ENCODE measurements at places on chromosomes 1 and 21. TPM values are rescaled to one million over a fixed set of nuclear protein-coding genes. Genes with fewer than 3 reads are reported as not detected.

DIO1 gene
- total RNA-seq: not detected

MSH4 gene
- total RNA-seq: 0.34 TPM

CRABP2 gene
- not detected for total RNA-seq

LMNA gene
- total RNA-seq: 945 TPM

PYHIN1 gene
- total RNA-seq: not detected

FOXD2 gene
- total RNA-seq: under 0.01 TPM

PDPN gene
- total RNA-seq: 65.0 TPM

SPRR4 gene
- total RNA-seq: not detected

AMY1B gene
- not detected for total RNA-seq

TMEM79 gene
- 1.7 TPM for total RNA-seq

FCGR2B gene
- total RNA-seq: not detected

ADAMTS4 gene
- total RNA-seq: 38.9 TPM

ANGEL2 gene
- total RNA-seq: 40.9 TPM

AGMAT gene
- total RNA-seq: 1.2 TPM

FOXD3 gene
- not detected for total RNA-seq

DNA sequence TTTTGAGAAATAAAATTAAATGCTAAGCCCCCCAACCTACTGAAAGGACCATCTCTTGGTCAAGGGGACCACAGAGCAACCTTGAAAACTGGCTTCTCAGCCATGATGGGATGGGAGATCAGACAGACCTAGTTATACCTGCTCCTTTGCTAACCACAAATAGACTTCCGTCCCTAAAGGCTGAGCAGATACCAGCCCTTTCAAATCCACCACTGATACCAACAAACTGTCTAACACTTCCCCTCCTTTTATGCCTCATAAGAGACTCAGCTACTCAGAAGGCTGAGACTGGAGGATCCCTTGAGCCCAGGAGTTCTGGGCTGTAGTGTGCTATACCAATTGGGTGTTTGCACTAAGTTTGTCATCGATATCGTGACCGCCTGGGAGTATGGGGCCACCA, 407.3 kb downstream of the SIPA1L2 start:
- DNase-seq: no peak

DNA sequence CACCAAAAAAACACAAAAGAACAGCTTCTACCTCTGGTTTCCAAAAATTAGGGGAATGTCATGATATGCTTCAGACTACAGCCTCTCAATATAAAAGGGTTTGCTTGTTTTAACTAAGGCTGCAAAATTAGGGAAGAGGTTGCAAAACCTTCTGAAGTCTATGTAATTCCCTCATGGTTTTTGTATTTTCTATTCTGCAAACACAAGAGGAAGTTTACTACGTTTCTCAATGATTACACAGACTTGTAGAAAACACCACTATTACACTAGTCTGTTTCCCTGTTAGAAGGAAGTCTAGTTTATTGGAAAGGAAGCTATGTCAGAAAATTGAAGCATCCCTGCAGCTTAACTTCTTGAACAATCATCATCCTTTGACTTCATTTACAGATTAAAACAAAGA, 229.7 kb upstream of the FMN2 start:
- DNase-seq: no peak

GRCh38 chr1:212485571-212485912, 52.8 kb downstream of the NENF start:
- DNase-seq: no peak

DNA sequence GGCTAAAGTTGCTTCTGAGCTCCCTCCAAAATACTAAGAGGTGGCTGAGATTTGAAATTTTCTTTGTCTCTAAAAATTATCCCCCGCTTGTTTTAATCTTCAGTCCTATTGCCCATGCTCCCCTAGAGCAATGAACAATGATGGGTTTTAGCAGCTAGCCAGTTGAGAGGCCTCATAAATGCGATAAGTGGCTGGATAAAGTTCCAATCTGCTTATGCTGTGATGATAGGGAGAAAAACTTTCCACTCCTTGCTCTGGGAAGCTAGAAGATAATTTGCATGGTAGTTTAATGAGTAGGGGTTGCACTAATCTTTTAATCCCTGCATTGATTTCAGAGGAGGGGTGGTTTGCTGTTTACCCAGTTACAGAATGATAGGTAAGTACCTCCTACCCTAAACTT, 9.6 kb upstream of the PRPF3 start:
- no peak for DNase-seq

GRCh38 chr1:48105165-48105564, 108.0 kb upstream of the TRABD2B start:
- DNase-seq: no peak

DNA sequence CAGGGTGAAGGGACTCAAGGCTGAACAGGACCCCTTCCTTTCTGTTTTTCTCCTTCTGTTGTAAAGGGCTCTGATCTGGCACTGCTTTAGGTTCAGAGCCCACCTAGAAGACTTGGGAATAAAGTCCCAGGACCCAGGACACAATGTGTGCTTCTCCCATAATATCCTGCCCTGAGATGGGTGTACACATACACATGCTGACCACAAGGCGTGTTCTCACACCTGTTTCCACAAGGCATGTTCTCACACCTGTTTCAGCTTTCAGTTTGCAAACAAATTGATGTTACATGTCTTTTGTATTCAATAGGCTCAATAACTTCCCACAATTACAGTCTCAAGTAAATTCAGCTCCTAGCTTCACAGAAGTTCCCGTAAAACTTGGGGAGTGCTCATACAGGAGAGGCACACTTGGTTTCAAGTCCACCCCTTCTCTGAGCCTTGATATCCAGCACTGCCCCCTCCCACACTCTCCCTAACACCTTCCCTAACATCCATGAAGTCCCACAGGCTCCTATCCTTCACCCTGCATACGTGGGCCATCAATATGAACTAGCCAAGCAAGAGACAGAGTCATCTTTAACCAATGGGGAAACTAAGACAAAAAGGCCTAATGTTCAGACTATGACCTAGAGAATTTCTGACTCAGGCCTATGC, 41.7 kb downstream of the ERI3 start:
- no peak for DNase-seq

- DNase-seq: peak; percentile 41
These were observed 457 bp downstream of the VAV3 start for GRCh38 chr1:107964336-107965109.

- DNase-seq: peak; percentile 64
These were observed 24.3 kb upstream of the GRHL3 start for GRCh38 chr1:24294716-24295371.

DNA sequence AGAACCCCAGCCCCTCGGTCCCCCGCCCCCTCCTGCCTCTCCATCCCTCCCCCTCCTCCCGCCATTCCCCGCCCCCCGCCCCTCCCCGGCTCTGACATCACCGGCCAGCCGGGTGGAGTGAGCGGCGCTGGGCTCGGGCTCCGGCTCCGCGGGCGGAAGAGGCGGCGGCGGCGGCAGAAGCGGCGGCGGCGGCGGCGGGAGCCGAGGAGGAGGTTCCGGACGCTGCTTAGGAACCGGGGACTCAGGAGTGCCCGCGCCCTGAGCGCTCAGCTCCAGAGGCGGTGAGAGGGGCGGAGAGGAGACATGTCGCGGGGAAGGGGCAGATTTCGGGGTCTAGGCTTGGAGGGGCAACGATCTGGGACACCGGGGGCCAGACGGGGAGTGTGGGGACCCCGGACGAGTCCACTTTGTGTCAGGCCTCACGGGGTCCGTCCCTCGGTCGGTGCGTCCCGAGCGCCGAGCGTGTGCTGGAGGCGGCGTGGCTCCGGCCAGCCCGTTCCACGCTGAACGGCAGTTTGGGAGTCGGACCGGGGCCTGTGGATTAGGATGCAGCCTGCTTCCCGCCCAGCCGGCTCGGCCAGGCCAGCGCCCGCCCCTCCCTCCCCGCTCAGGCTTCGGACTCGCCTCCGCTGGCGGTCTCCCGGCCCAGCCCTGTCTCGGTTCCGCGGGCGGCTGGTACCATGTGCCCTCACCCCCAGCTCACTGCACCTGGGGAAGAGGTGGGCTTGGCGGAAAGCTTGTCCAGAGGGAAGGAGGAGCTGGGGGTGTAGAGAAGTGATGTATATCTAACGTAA, at the start of gene PEA15:
TSS of gene PEA15 (plus strand) at position 143 of the 794 bp plus-strand sequence. CDS start 6,161 bp downstream, outside the sequence.
- peak; percentile 75 for DNase-seq

- no peak for DNase-seq
These were observed 14.7 kb downstream of the WNT3A start for GRCh38 chr1:228021355-228022030.

DNA sequence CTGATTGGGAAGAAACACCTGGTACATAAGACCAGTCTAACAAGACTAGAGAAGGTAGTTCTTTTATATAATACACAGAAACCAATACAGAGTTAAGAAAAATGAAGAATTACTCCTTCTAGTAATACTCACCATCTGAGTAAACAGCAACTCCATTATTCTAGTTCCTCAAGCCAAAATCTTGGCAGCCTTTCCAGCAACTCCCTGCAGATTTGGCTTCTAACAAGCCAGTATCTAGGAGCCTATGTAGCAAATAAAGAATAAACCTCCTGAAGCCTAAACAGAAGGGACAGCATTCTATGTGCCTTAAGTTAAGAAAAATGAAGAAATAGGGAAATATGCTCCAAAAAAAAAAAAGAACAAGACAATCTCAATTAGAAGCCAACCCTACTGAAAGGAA, 24.5 kb downstream of the ERO1B start:
- DNase-seq: no peak

Measured in dermis blood vessel endothelial cell (primary cell).